SHP77 treated with DMSO at 0.1 percent for 48 hours (cell line): ENCODE measurements at places on chromosomes 12 and 14.

GRCh38 chr12:11729439-11730150, 80.1 kb downstream of the ETV6 start:
- no peak for DNase-seq

GRCh38 chr14:103318750-103319419, 15.2 kb upstream of the EIF5 start:
- DNase-seq = no peak

- no peak for DNase-seq
These were observed 36.6 kb downstream of the DCAF4 start for GRCh38 chr14:72962829-72963312.

- peak; percentile 0 for DNase-seq
These were observed 14.5 kb upstream of the CLEC4A start for GRCh38 chr12:8108808-8109398.

DNA sequence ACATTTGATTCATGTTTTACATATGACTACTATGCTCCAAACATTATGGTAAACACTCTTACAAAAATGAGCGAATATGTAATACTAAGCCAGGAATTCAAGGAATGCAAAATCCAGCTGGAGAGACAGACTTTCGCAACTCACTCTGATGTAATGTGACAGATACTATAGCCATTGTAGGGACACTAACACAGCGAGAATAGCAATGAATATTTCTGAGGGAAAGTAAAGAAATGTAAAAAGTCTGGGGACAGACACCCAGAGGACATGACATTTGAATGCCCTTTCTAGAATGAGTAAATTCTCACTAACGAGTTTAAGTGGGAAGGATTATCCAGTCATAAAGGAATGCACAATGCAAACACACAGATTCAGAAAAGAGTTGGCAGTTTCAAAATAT, 121.9 kb downstream of the PIK3C2G start:
- no peak for DNase-seq

- no peak for DNase-seq
These were observed 491.5 kb downstream of the SLC6A15 start for GRCh38 chr12:84421103-84421502.

- DNase-seq = no peak
These were observed 20.8 kb upstream of the PYROXD1 start for GRCh38 chr12:21416511-21417121.

GRCh38 chr12:95870897-95871296, 12.1 kb downstream of the SNRPF start:
- DNase-seq = no peak

GRCh38 chr12:112439769-112440168, 21.0 kb downstream of the PTPN11 start:
- DNase-seq = no peak

DNA sequence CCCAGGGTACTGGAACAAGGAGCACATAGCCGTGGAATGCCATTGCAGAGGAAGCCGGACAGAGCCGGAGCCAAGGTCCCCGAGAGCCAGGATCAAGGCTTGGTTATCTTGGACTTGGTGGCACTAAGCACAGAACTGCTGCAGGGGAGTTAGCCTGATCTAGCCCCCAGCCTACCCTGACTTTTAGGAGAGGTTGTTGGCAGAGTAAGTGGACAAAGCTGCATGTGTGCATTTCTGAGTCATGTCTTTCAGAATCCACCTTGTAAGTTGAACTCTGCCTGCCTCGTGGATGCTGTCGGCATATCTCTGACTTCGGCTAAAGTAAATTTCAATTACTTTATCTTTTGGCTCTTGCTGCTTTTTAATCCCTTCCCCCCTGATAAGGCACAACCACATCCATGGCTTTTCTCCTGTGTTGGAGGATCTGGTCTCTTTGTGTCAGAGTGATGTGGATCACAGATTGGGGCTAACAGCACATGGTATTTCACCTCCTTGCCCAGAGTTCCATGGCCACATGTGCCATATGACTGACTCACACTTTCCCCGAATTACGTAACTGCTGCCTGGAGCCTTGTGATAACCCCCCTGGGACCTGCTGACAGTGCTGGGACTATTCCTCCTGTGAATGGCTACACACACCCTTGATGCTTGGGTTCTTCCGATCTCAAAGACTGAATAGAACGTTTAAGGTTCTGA, 240.3 kb downstream of the EMP1 start:
- no peak for DNase-seq

DNA sequence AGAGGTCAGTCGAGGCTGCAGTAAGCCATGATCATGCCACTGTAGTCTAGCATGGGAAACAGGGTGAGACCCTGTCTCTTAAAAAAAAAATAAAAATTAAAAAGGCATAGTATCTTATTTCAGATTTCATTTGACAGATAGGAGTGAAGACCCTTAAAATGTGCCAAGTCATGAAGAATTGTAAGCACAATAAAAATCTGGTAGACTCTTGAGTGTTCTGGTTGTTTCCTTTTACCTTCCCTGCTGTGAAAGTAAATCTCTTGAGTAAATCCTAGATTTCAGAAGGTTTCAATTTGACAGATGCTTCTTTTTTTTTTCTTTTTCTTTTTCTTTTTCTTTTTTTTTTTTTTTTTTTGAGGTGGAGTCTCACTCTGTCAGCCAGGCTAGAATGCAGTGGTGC, 109.0 kb downstream of the ESR2 start:
- no peak for DNase-seq

DNA sequence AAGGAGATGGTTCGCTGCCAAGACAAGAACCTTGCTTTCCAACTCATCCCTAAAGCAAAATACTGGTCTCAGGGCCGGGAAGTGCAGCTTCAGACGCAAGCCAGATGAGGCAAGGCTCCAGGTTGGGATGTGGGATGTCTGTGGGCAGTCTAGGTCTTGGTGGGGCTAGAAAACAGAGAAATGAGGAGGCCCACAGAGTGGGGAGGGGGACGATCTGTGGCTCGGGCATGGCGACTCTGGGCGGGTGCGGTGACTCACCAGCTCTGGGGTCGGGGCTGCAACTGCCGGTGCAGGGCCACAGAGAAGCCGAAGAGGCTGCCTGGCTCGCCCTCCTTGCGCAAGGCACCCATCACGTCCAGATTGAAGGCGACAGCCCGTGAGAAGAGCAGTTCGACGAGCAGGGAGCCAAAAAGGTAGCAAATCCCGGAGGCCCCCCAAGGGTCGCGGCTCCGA, 459 bp downstream of the ITGA7 start:
- no peak for DNase-seq

DNA sequence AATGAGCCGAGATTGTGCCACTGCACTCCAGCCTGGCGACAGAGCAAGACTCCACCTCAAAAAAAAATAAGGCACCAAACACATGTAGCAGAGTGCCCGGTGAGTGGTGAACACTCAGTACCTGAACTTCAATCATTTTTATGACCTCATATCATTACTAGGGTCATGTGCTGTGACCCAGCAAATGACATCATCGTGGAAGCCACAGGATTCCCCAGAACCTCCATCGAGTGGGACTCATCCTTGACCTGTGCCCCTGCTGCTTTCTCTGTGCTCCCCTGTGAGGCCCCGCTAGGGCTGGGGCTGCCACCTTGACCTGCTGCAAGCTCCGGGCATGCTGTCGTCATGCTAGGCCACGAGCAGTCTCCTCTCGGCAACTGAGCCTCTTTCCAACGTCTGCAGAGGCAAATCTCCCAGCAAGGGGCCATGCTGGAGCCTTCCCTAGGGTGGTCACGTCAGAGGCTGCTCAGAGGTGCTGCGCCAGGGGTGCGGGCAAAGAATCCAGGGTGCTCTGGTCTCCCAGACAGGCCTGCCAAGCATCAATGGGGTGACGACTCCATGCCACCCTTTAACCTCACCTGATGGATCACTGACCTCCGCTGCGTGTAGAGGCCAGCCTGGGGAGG, 18.5 kb downstream of the GLTP start:
- no peak for DNase-seq

DNA sequence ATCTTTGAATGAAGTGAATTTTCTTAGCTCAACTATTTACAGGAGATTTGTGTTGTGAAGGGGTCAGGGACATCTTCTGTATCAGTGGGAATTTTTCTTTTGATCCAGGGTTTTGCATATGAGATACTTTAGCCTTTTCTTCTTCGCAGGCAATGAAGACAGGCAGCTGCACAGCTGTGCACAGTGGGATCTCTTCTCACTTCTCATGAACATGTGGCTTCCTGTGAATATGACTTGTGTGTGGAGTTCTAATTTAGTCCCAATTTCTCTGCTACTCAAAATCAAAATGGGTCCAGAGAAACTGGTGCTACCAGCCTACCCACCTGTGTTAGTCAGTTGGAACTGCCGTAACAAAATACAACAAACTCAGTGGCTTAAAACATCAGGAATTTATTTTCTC, 37.8 kb downstream of the ARF6 start:
- DNase-seq = no peak

DNA sequence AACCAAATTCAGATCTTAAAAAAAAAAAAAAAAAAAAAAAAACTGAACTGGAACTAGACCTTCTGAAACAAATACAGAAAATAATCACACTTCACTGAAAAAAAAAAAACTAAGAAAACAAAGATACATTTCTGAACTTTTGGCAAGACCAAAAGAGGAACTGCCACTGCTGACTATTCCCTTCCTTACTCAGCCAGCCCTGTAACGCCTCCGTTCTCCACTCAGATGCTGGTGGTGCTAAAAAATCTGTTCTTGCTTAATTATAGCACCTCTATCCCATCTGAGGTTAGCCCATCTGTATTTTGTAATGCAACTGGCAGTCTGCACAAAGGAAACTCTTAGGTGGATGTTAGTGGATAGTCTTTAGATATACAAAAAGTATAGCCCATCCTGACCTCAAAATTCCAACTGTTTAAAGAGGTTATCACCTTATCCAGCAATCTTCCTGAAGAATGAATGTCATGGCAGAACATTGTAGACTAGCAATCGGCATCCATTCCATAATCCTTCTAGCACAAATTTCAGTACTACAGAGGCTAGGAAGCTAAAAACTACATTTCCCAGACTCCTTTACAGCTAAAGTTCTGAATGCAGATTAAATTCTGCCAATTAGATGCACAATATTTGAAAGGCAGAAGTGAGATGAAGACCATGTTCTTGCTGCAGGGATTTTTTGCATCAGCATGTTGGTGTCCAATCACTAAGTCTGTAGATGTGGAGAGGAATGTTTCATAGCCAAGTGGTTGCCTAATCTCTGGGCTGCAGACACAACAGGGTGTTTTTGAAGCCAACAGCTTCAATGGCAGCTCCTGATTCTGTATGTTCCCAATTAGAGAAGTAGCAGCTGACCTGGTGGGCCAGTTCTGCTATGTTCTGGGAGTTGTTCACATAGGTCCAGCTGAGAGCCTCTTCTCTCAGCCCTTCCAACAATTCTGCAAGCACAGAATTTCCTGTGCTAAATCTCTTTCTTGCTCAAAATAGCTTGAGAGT, 5.7 kb downstream of the MAP3K9 start:
- no peak for DNase-seq

GRCh38 chr14:24818058-24818822, 184.2 kb upstream of the GZMB start:
- DNase-seq = no peak

DNA sequence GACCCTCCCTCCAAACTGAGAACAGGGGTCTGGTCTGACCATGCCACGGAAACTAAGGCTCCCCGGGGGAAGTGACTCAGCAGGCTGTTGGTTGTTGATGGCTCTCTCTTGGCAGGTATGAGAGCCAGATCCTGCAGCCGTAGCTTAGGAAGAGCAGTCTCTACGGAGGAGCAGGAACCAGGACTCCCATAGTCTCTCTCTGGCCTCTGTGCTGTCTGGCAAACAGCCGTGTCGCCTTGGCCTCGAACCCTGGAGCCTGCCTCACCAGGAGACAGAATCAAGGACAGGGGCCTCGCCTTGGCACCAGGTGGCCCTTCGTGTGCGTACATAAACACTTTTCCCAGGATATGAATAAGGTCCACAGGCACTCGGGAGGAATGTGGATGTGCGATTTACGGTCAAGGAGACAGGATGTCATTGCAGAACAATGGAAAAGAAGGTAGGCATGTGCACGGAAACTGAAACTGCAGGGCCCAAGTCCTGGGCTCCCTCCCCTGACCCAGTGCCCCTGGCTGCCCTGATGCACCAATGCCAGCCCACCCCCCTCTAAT, 7.9 kb downstream of the VWF start:
- no peak for DNase-seq

- no peak for DNase-seq
These were observed 9.5 kb upstream of the CISTR start for GRCh38 chr12:53761306-53761705.

- no peak for DNase-seq
These were observed 8.3 kb upstream of the RNASE4 start for GRCh38 chr14:20676072-20676471.

- DNase-seq = no peak
These were observed 53.0 kb downstream of the ARL6IP4 start for GRCh38 chr12:123033392-123034021.

GRCh38 chr12:122403831-122404230, 18.6 kb downstream of the CLIP1 start:
- DNase-seq = no peak

DNA sequence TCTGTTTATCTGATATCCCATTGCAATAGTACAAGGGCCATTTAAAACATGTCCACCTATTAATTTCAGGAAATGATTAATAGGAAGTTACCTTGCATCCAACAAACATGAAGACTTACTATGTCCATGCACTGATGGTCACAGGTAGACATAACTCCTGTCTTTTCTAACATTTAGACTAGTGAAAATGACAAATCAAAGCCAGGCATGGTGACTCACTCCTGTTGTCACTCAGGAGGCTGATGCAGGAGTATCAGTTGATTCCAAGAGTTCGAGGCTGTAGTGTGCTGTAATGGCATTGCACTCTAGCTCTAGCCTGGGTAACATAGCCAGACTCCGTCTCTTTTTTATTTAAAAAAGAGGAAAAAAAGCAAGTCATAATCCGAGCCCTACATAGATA, 14.8 kb downstream of the HSP90B1 start:
- DNase-seq = no peak

- DNase-seq = no peak
These were observed 2.1 kb downstream of the SAMD4A start for GRCh38 chr14:54568821-54569595.

- no peak for DNase-seq
These were observed 14.2 kb upstream of the CALM1 start for GRCh38 chr14:90382491-90383125.

DNA sequence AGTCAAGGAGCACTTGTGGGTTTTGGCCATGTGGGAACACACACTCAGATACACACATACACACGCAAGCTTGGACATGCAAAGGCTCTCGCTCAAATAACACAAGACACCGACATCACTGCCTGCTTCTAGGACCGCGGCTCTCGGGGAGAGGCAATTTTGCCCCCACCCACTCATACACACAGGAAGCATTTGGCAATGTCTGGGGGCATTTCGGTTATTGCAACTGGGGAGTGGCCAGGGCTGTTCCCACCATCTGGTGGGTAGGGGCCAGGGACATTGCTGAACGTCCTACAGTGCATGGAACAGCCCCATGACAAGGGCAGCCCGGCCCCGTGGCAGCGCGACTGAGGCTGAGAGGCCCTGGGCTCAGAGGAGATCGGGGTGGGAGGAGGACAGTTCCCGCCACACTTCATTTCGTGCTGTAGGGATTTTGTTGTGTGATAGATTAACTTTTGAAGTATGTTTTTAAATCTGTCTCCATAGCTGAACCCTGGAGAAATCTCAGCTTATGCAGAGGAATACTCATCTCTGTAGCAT, 35.6 kb downstream of the RIMBP2 start:
- DNase-seq = no peak

GRCh38 chr12:49008943-49009342, 9.6 kb downstream of the PRKAG1 start:
- DNase-seq = no peak
